ENCODE measurements at places on chromosomes 7 and 10. TPM values are rescaled to one million over a fixed set of nuclear protein-coding genes. Genes with fewer than 3 reads are reported as not detected.

DNA sequence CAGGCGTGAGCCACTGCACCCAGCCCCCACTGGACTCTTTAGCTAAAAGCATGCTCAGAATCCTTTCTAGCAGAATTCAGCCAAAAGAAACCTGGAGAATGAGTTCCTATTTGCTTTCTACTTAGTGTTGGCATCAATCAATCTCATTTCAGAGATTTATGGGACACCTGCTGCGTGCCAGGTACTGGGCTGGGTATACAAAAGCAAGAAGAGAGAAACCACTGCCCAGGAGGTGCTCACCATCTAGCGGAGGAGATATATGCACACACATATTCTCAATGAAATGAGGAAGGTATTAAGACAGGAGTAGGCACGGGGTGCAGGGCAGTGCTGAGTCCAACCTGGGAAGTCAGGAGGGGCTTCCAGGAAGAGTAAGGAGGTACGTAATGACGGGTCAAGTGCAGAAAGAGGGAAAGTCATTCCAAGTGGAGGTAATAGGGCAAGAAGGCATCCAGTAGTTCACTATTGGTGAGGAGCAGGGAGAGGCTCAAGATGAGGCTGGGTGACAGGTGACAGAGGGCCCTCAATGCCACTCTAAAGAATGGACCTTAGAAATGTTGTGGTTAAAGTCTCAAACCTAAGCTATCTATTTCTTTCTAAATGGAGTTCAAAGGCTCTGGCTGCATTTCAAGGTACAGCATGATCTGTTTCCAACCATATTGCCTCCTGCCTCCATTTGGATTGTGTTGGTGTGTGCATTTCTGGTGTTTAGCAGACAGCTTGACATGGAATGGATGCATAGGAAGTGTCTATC is 22.1 kb downstream of the ABLIM1 start:
- DNase-seq: no peak

DNA sequence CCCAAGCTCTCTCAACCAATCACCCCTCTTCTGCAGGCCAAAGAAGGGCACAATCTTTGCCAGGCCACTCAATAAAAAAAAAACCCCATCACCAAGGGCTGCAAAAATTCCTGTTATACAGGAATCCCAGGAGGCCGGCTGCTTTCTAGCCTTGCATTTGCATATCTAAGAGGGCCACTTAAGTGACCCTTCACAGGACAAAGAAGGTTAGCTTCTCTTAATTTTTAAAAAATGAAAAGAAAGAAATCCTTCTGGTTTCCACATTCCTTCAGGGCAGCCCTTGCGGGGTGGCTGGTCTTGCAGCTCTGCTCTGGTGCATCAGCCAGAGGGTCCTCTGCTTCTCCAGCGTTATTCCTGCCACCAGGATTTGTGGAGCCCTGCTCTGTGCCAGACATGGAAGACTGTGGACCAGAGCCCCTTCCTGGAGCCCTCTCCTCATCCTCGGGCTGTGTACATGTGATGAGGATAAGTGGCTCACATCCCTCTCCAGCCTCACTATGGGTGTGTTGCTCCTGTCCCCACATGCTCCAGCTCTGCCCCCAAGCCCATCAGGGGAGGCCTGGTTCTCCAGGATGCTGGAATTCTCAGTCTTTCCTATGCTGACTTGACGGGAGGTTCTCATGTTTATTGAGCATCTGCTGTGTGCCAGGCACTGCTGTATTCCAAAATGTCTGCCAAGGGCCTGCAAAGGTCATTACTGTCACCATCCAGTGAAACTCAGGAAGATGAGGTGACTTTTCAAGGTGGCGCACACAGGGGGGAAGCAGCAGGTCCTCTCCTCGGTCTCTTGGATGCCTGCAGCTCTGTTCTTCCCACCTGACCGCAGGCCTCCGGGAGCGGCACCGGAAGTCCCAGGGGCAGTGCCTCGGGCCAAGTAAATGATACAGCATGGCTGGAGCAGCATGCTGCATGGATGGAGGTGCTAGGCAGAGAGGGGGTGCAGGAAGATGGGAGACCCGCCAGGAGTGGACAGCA is 67.7 kb downstream of the ARHGAP22 start:
- DNase-seq: no peak

GRCh38 chr7:21568762-21569161 is 25.9 kb downstream of the DNAH11 start:
- DNase-seq: no peak

GRCh38 chr7:44087911-44088838 is 5.8 kb upstream of the POLM start:
- DNase-seq: no peak

DNA sequence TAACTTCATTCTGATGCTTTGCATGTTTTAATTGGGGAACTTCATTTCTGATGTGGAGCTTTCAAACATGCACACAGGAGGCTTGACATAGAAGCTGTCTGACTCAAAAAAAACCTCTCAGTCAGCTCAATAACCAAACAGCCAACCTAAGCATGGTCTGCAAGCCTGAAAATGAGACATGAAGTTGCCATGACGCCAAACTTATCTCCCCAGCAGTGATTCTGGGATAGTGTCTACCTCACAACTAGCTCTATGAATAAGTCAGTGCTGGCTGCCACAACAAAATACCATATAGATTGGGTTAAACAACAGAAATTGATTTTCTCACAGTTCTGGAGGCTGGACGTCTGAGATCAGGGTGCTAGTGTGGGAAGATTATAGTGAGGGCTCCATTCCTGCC is 244.2 kb downstream of the CCDC3 start:
- DNase-seq: no peak

SYCE1 gene
- 0.98 TPM for total RNA-seq

SPAM1 gene
- not detected for total RNA-seq

AKR1B15 gene
- total RNA-seq: not detected

Data from pancreas (tissue), 10 donors.